MCF 10A (cell line): ENCODE measurements at places on chromosomes 16 and 17.

GRCh38 chr16:23320693-23321092 is 18.6 kb downstream of the SCNN1B start:
- H3K4me3 ChIP-seq, result no peak overlapping the region
- no peak overlapping the region for H3K27ac ChIP-seq
- H3K27me3 ChIP-seq, result no peaks in the 10 kb centered on the region
- DNase-seq, result no peak
- H3K4me1 ChIP-seq, result peaks cover 15% of the 10 kb centered on the region

- no peak overlapping the region for H3K27ac ChIP-seq
- peaks cover 14% of the 10 kb centered on the region for H3K36me3 ChIP-seq
- no peak overlapping the region for H3K4me3 ChIP-seq
- no peak for DNase-seq
- H3K27me3 ChIP-seq, result no peaks in the 10 kb centered on the region
Observed at GRCh38 chr17:5027299-5027698, 7.9 kb downstream of the SLC52A1 start.

- H3K4me3 ChIP-seq, result peak overlapping the region; percentile 86
- peaks cover 22% of the 10 kb centered on the region for H3K36me3 ChIP-seq
- DNase-seq, result peak; percentile 47
- H3K27me3 ChIP-seq, result no peaks in the 10 kb centered on the region
- H3K4me1 ChIP-seq, result peaks cover 37% of the 10 kb centered on the region
Observed at GRCh38 chr17:8125947-8126490, 2.1 kb upstream of the HES7 start.

- peak within 1 kb of the TSS; percentile 89 for H3K4me3 ChIP-seq
- no peaks in the 10 kb centered on the region for H3K27me3 ChIP-seq
- H3K4me1 ChIP-seq, result peaks cover 5% of the 10 kb centered on the region
- peak; percentile 56 for DNase-seq
- H3K36me3 ChIP-seq, result no peaks in the 10 kb centered on the region
Observed at GRCh38 chr16:70298988-70299938, at the start of gene DDX19B. Gene DDX19B, plus strand, starts transcription at chr16:70299186. Its CDS starts 112 bp downstream, at chr16:70299298.

DNA sequence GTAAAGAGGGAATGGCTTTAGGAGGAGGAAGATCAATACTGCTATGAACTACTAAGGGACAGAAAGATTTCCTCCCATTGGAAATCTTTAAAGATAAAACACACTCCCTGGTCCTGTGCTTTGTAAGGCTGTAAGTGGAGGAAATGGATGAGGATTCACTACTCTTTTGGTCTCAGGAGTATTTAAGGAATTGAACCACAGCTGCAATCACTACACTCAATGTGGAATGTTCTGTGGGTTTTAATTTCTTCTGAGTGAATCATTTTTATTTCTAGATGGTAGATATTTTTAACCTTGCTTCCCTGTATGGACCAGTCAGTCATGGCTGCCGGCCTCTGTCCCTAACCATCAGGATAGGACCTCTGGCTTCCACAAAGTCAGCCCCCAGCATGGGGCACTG is 65.6 kb downstream of the SDR42E1 start:
- H3K36me3 ChIP-seq, result no peaks in the 10 kb centered on the region
- H3K4me3 ChIP-seq, result no peak overlapping the region
- DNase-seq, result no peak
- no peak overlapping the region for H3K27ac ChIP-seq
- H3K4me1 ChIP-seq, result peaks cover 5% of the 10 kb centered on the region

- H3K4me3 ChIP-seq, result no peak overlapping the region
- peaks cover 21% of the 10 kb centered on the region for H3K4me1 ChIP-seq
- H3K27ac ChIP-seq, result no peak overlapping the region
- peaks cover 46% of the 10 kb centered on the region for H3K36me3 ChIP-seq
- H3K27me3 ChIP-seq, result no peaks in the 10 kb centered on the region
Observed at GRCh38 chr17:42403150-42403549, 14.9 kb upstream of the STAT3 start.

- DNase-seq, result peak; percentile 87
- H3K27ac ChIP-seq, result peak within 1 kb of the TSS; percentile 85
- H3K4me1 ChIP-seq, result no peaks in the 10 kb centered on the region
- H3K36me3 ChIP-seq, result peaks cover 23% of the 10 kb centered on the region
- no peaks in the 10 kb centered on the region for H3K27me3 ChIP-seq
- peak within 1 kb of the TSS; percentile 75 for H3K4me3 ChIP-seq
Observed at GRCh38 chr16:667780-668518, at the start of gene RHOT2. Gene RHOT2, plus strand, starts transcription at chr16:668132. Its CDS starts 68 bp downstream, at chr16:668200.

DNA sequence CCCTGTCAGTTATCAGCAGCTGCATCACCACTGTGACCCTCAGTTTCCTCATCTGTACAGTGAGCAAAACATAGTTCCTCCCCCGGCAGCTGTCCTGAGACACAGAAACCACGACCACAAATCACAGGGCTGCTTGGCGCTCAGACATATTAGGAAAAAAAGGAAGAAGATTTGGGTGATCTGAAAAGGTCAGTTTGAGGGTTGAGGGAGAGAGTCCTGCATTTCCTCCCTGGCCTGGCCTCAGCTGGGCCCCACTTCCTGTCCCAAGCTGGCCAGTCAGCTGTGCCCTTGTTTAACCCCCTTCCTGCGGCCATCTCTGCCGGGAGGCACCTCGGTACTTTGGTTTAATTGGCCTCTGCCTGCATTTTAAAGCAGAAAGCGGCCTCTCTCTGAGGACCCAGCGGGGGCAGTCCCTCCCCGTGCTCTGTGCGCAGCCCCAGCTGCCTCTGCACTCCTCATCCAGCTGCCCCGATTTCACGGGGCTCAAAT is 24.0 kb upstream of the CIBAR2 start:
- no peaks in the 10 kb centered on the region for H3K36me3 ChIP-seq
- peaks cover 16% of the 10 kb centered on the region for H3K4me1 ChIP-seq
- peaks cover 31% of the 10 kb centered on the region for H3K27me3 ChIP-seq
- H3K4me3 ChIP-seq, result no peak overlapping the region
- no peak for DNase-seq

DNA sequence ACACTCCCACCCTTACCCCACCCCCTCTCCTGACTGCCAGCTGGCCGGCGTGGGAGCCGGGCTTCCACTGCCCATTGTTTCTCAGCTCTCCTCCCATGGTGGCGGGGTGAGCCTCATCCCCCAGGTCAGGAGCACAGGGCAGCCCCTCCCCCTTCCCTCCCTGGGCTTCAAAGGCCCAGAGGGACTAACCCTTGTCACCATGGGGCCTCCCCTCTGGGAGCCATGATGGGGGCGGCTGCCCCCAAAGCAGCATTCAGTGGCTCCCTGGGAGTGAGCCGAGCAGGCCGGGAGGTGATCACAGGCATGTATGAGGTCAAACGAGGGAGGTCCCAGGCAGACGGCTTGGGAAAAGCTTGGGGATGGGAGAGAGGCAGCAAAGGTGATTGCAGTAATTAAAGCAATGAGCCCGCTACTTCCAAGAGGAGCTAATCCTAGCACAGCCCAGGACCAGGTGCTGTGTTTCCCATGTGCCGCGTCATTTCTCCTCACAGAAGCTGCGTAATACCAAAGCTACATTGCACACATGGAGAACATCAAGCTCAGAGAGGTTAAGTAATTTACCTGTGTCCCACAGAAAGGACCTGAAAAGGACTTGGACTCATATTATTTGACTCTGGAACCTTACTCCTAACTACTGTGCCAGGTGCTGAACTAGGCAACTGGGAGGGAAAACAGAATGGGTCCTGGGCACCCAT is 24.5 kb downstream of the CDK5RAP3 start:
- no peak overlapping the region for H3K4me3 ChIP-seq
- H3K4me1 ChIP-seq, result no peaks in the 10 kb centered on the region

- peaks cover 16% of the 10 kb centered on the region for H3K4me1 ChIP-seq
- no peaks in the 10 kb centered on the region for H3K27me3 ChIP-seq
- H3K36me3 ChIP-seq, result no peaks in the 10 kb centered on the region
- H3K4me3 ChIP-seq, result no peak overlapping the region
Observed at GRCh38 chr17:65457183-65457582, 104.3 kb downstream of the AXIN2 start.

DNA sequence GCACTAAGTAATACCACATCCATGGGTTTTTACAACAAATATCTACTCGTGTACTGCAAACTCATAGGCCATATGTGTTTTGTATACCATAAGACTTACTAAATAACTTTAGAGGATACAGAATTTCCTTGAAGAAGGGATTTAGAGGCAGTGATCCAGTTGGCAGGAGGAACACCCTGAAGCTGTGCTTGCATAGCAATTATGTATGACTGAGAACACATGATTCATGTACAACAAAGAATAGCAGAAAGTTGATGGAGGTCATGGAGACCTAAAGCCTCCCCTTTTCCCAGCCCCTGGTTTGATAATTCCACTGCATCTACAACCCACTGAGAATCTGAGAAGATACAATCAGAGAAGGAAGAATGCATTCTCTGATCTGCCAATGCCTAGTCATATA is 83.8 kb upstream of the PMFBP1 start:
- peaks cover 17% of the 10 kb centered on the region for H3K4me1 ChIP-seq
- no peaks in the 10 kb centered on the region for H3K36me3 ChIP-seq
- no peaks in the 10 kb centered on the region for H3K27me3 ChIP-seq
- DNase-seq, result no peak

- no peaks in the 10 kb centered on the region for H3K27me3 ChIP-seq
- peak; percentile 28 for DNase-seq
- peaks cover 10% of the 10 kb centered on the region for H3K4me1 ChIP-seq
- H3K27ac ChIP-seq, result peak overlapping the region; percentile 82
- H3K36me3 ChIP-seq, result no peaks in the 10 kb centered on the region
Observed at GRCh38 chr16:68844211-68844564, 857 bp downstream of the TANGO6 start.

- H3K36me3 ChIP-seq, result no peaks in the 10 kb centered on the region
- no peak overlapping the region for H3K4me3 ChIP-seq
- H3K27me3 ChIP-seq, result no peaks in the 10 kb centered on the region
- no peak for DNase-seq
- no peak overlapping the region for H3K27ac ChIP-seq
Observed at GRCh38 chr17:1972487-1973160, 52.5 kb downstream of the RTN4RL1 start.

- no peaks in the 10 kb centered on the region for H3K36me3 ChIP-seq
- no peak overlapping the region for H3K27ac ChIP-seq
- no peak overlapping the region for H3K4me3 ChIP-seq
- DNase-seq, result no peak
- peaks cover 14% of the 10 kb centered on the region for H3K4me1 ChIP-seq
Observed at GRCh38 chr17:59327121-59327980, 4.1 kb upstream of the YPEL2 start.

DNA sequence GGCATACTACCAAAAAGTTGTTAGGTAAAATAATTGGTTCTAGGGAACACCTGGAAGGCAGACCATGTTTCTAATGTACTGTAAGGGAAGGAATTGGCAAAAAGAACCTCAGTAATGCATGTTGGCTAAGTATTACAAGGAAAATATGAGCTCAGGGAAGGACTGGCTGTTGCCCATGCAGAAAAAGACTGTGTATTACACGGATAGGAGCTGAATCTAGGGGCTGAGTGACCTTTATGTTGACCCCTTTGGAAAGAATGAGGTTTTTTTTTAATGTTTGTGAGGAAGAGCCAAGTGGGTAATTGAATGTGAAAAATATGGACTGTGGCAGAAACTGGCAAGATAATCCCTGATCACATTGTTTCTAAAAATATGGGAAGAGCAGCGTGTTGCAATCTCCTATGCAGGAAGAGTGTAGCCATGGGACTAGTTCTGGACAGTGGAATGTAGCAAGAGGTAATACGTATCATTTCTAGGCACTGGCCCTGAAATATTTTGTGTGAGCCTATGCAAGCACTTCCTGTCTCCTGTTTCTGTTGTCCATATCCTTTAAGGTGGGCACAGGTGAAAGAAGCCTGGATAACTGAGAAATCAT is 95.1 kb upstream of the CNTNAP4 start:
- H3K27me3 ChIP-seq, result no peaks in the 10 kb centered on the region
- peak; percentile 5 for DNase-seq
- no peak overlapping the region for H3K27ac ChIP-seq
- no peak overlapping the region for H3K4me3 ChIP-seq
- no peaks in the 10 kb centered on the region for H3K36me3 ChIP-seq
- H3K4me1 ChIP-seq, result peaks cover 6% of the 10 kb centered on the region

DNA sequence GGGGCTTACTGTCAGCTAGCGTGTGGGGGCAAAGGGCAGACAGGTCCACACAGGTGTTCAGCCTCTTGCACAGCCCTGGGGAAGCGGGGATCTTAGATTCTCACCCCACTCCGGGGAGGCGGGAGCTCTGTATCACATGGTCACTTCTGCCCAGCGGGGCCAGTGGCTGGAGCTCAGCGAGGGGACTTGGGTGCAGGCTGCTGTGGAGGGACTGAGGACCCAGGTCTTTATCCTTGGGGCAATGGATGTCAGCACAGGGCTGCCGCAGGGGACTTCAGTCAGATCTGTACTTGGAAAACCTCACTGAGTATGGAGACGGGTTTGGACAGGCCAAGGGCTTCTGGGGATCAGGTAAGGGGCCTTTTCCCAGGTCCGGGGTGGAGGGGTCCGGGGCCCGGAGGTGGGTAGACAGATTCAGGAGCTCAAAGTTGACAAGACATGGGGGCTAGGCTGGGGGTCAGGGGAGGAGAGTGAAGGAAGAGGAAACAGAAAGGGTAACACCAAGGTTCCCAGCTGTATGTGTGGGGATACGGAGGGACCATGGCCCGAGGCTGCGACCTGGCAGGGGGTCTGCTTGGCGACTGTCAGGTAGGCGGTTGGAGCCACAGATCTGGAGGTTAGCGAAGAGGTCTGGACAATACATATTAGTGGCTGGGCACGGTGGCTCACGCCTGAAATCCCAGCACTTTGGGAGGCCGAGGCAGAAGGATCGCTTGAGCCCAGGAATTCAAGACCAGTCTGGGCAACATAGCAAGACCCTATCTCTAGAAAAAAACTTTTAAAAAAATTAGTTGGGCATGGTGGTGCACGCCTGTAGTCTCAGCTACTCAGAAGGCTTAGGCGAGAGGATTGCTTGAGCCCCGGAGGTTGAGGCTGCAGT is 15.1 kb upstream of the BAIAP2 start:
- no peak for DNase-seq
- no peak overlapping the region for H3K4me3 ChIP-seq
- no peaks in the 10 kb centered on the region for H3K27me3 ChIP-seq
- H3K36me3 ChIP-seq, result peaks cover 7% of the 10 kb centered on the region

- no peak overlapping the region for H3K4me3 ChIP-seq
- peaks cover 21% of the 10 kb centered on the region for H3K27me3 ChIP-seq
- H3K4me1 ChIP-seq, result peaks cover 4% of the 10 kb centered on the region
- H3K36me3 ChIP-seq, result no peaks in the 10 kb centered on the region
- no peak overlapping the region for H3K27ac ChIP-seq
Observed at GRCh38 chr17:38420518-38420917, 7.7 kb upstream of the ARHGAP23 start.

DNA sequence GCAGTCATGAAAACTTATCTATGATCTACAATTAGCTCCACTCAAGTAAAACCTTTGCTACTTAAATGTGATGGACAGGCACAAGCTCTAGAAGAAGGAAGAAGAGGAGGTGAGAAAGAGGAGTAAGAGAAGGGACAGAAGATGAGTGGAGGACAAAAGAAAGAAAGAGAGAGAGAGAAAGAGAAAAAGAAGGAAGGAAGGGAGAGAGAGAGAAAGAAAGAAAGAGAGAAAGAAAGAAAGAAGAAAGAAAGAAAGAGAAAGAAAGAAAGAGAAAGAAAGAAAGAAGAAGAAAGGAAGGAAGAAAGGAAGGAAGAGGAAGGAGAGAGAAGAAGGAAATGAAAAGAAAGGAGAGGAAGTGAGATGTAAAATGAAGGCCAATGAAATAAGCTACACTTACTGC is 2.2 kb upstream of the KRTAP9-3 start:
- no peaks in the 10 kb centered on the region for H3K4me1 ChIP-seq
- DNase-seq, result no peak
- H3K27ac ChIP-seq, result no peak overlapping the region
- H3K27me3 ChIP-seq, result peaks cover 64% of the 10 kb centered on the region
- H3K4me3 ChIP-seq, result no peak overlapping the region

- peak; percentile 4 for DNase-seq
- H3K4me1 ChIP-seq, result no peaks in the 10 kb centered on the region
- no peak overlapping the region for H3K4me3 ChIP-seq
- H3K27me3 ChIP-seq, result no peaks in the 10 kb centered on the region
- no peak overlapping the region for H3K27ac ChIP-seq
Observed at GRCh38 chr16:16092925-16093627, 130.2 kb downstream of the ABCC6 start.

- peaks cover 11% of the 10 kb centered on the region for H3K4me1 ChIP-seq
- no peak for DNase-seq
- H3K36me3 ChIP-seq, result no peaks in the 10 kb centered on the region
- no peak overlapping the region for H3K27ac ChIP-seq
- H3K27me3 ChIP-seq, result no peaks in the 10 kb centered on the region
Observed at GRCh38 chr17:83200751-83201150, 121.3 kb downstream of the METRNL start.
